ENCODE measurements at places on chromosomes 4 and X.

DNA sequence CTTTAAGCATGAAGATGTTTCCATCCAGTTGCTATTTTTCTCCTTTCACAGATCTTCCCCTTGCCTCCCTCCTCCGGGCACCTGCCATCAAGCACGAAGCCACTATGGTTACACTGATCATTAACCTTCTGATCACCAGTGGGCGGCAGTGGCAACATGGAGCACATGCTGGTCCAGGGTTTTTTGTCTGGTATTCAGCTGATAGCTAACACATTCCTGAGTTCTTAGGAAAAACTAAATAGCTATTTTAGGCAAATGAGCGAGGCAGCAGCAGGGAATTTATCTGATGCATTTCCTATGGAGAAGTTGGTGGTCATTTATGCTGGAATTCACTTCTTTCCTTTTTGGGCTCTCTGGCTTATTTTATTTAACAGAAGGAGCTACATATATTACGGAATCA is 22.9 kb downstream of the SHISA3 start:
- no peak overlapping the region for H3K27ac ChIP-seq
- no peaks in the 10 kb centered on the region for H3K27me3 ChIP-seq
- H3K4me1 ChIP-seq, result no peaks in the 10 kb centered on the region
- H3K36me3 ChIP-seq, result peaks cover 70% of the 10 kb centered on the region
- DNase-seq, result no peak
- no peak overlapping the region for H3K4me3 ChIP-seq

- no peak overlapping the region for H3K27ac ChIP-seq
- no peaks in the 10 kb centered on the region for H3K4me1 ChIP-seq
- H3K4me3 ChIP-seq, result no peak overlapping the region
- H3K27me3 ChIP-seq, result no peaks in the 10 kb centered on the region
These were observed 153.5 kb downstream of the KCNIP4 start for GRCh38 chr4:21795091-21795490.

GRCh38 chr4:186217733-186218293 is 9.5 kb upstream of the KLKB1 start:
- H3K27ac ChIP-seq, result no peak overlapping the region
- no peaks in the 10 kb centered on the region for H3K27me3 ChIP-seq
- no peak overlapping the region for H3K4me3 ChIP-seq
- DNase-seq, result no peak

- DNase-seq, result no peak
- no peak overlapping the region for H3K27ac ChIP-seq
- no peaks in the 10 kb centered on the region for H3K36me3 ChIP-seq
- no peaks in the 10 kb centered on the region for H3K4me1 ChIP-seq
These were observed 124.4 kb downstream of the TBX22 start for GRCh38 chrX:80138938-80139337.

DNA sequence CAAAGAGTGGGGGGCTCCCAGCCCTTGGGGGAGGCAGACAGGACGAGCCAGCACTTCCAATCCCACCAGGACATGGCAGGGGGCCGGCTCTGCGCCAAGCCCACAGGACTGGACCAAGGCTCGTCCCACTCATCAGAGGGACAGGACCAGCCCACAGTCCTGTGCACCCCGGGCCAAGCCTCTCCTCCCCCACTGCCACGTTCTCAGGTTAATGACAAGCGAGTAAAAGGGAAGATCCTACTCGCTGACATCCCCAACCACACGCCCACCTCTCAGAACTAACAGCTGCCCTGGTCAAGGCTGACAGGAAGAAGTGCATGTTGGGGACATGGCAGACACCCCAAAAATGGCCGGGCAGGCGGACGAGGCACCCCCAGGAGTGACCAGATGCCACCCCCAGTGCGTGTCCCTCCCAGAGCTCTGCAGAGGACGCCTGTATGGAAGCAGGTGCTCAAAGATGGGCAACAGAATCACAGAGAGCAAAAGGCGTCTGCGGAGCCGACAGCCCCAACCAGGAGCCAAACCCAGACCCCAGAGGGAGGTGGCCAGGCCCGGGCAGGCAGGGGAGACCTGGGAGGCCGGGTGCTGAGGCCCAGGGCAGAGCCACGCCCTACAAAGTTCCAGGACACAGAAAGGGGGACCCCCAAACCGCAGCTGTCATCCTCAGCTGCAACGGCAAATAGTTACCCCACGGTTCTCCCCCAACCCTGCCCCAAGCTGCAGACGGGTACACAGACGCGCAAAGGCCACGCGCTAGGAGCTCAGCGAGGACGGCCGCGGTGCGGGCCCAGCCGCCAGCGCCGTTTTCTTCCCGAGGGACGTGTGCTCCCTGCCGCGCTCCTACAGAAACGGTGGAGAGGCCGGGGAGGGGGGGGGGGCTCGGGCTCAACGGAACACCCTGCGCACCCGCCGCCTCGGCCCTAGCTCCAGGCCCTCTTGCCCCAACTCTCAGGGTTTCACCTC is 1.7 kb downstream of the CTBP1 start:
- peaks cover 74% of the 10 kb centered on the region for H3K4me1 ChIP-seq
- no peaks in the 10 kb centered on the region for H3K27me3 ChIP-seq
- H3K36me3 ChIP-seq, result peaks cover 5% of the 10 kb centered on the region
- peak overlapping the region; percentile 95 for H3K4me3 ChIP-seq
- DNase-seq, result peak; percentile 50

- DNase-seq, result no peak
- H3K27me3 ChIP-seq, result no peaks in the 10 kb centered on the region
- H3K27ac ChIP-seq, result no peak overlapping the region
- no peaks in the 10 kb centered on the region for H3K36me3 ChIP-seq
- H3K4me1 ChIP-seq, result peaks cover 9% of the 10 kb centered on the region
- H3K4me3 ChIP-seq, result no peak overlapping the region
These were observed 65.5 kb upstream of the TRIM2 start for GRCh38 chr4:153138736-153139135.

GRCh38 chrX:34880656-34881055 is 61.9 kb upstream of the FAM47B start:
- H3K36me3 ChIP-seq, result no peaks in the 10 kb centered on the region
- no peak overlapping the region for H3K27ac ChIP-seq
- DNase-seq, result no peak
- H3K4me1 ChIP-seq, result no peaks in the 10 kb centered on the region
- no peaks in the 10 kb centered on the region for H3K27me3 ChIP-seq
- H3K4me3 ChIP-seq, result no peak overlapping the region

- DNase-seq, result no peak
- no peaks in the 10 kb centered on the region for H3K4me1 ChIP-seq
- no peaks in the 10 kb centered on the region for H3K36me3 ChIP-seq
- peak overlapping the region; percentile 18 for H3K27ac ChIP-seq
- no peaks in the 10 kb centered on the region for H3K27me3 ChIP-seq
These were observed 103.3 kb upstream of the TLR3 start for GRCh38 chr4:185965426-185966384.

GRCh38 chr4:92406488-92406887 is 102.7 kb downstream of the GRID2 start:
- no peaks in the 10 kb centered on the region for H3K4me1 ChIP-seq
- no peak overlapping the region for H3K27ac ChIP-seq
- H3K36me3 ChIP-seq, result no peaks in the 10 kb centered on the region
- DNase-seq, result no peak

DNA sequence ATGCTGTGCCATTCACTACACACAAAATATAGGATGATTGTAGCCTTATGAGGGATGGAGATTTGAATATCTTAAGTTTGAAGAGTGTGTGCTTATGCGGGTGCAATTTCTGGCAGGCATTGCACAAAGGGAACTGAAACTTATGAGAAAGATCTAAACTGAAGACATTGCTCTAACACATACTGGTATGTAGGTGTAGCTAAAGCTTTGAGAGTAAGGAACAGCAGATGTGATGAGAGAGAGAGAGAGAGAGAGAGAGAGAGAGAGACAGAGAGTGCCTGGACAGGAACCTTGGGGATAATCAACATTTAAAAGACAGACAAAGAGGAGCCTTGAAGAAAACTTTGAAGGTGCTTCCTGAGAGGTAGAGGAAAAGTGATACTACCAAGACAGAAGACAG is 379.7 kb downstream of the SPRY1 start:
- no peak overlapping the region for H3K4me3 ChIP-seq
- no peak overlapping the region for H3K27ac ChIP-seq
- DNase-seq, result no peak
- no peaks in the 10 kb centered on the region for H3K36me3 ChIP-seq
- H3K27me3 ChIP-seq, result no peaks in the 10 kb centered on the region

DNA sequence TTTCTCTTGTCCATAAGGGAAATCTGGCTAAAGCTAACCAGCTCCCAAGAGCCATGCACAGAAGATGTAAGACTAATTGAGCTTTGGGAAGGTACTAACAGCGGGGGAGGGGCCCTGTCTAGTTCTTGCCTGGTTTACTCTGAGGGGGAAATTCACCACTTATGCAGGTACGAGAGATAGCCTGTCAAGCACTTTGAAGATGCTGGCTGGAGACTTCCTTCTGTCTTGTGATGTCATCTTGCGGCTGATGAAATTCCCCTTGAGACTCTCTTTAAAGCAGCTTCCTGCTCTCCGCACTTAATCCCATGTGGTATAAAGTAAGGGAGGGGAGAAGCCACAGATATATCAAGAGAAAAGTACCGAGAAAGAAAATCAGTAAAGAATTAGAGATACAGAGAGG is 345.3 kb downstream of the MAPK10 start:
- no peak for DNase-seq
- no peaks in the 10 kb centered on the region for H3K27me3 ChIP-seq
- no peaks in the 10 kb centered on the region for H3K4me1 ChIP-seq
- no peak overlapping the region for H3K27ac ChIP-seq
- H3K36me3 ChIP-seq, result no peaks in the 10 kb centered on the region
- H3K4me3 ChIP-seq, result no peak overlapping the region

- no peak overlapping the region for H3K4me3 ChIP-seq
- H3K27ac ChIP-seq, result no peak overlapping the region
- no peaks in the 10 kb centered on the region for H3K27me3 ChIP-seq
- DNase-seq, result no peak
- no peaks in the 10 kb centered on the region for H3K4me1 ChIP-seq
These were observed 43.1 kb downstream of the SRPX2 start for GRCh38 chrX:100687128-100687527.

DNA sequence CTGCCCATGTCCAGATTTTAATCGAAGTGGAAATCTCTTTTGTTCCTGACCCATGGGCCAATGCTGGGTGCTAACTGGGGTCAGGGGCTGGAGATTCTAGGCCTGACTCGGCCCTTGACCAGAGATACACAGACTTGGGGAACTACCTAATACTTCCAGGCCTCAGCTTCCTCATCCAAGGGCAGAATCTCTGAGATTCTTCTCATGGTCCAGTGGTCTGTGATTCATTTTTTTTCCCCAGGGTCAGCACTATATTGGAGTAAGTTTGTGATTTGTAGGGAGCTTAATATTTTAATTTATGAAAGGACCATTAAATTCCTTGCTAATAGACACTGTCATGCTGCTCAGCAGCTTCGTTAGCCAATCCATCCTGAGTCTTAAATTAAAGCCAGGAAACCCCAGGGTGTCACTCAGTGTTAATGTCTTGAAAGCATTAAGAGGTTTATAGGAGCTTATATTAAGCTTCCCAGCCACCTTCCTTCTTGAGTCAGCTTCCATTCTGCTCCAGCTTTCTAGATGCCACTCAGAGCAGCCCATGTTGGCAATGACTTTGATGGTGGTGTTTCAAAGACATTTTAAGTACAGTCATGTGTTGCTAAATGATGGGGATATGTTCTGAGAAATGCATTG is 27.0 kb upstream of the PROM1 start:
- H3K4me1 ChIP-seq, result no peaks in the 10 kb centered on the region
- H3K36me3 ChIP-seq, result no peaks in the 10 kb centered on the region
- H3K4me3 ChIP-seq, result no peak overlapping the region
- H3K27ac ChIP-seq, result no peak overlapping the region
- no peaks in the 10 kb centered on the region for H3K27me3 ChIP-seq

DNA sequence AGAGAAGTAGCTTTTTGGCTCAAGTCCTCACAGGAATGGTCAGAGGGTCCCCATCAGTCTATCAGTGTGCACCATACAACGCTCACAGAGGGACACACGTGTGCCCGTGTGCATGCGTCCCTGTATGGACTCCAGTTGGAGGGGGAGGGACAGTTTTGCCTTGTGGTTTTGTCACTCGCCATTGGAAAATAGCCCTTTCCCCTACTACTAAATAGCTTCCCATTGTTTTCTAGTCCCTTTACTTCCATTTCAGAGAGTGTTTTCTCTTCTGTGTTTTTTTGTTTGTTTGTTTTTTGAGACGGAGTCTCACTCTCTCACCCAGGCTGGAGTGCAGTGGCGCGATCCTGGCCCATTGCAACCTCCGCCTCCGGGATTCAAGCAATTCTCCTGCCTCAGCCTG is 34.9 kb downstream of the WDR13 start:
- H3K27me3 ChIP-seq, result no peaks in the 10 kb centered on the region
- DNase-seq, result no peak
- H3K27ac ChIP-seq, result no peak overlapping the region
- H3K36me3 ChIP-seq, result no peaks in the 10 kb centered on the region

- peak; percentile 67 for DNase-seq
- H3K27me3 ChIP-seq, result no peaks in the 10 kb centered on the region
- no peaks in the 10 kb centered on the region for H3K36me3 ChIP-seq
- no peak overlapping the region for H3K4me3 ChIP-seq
These were observed 160.9 kb downstream of the SMIM20 start for GRCh38 chr4:26074712-26075430.

DNA sequence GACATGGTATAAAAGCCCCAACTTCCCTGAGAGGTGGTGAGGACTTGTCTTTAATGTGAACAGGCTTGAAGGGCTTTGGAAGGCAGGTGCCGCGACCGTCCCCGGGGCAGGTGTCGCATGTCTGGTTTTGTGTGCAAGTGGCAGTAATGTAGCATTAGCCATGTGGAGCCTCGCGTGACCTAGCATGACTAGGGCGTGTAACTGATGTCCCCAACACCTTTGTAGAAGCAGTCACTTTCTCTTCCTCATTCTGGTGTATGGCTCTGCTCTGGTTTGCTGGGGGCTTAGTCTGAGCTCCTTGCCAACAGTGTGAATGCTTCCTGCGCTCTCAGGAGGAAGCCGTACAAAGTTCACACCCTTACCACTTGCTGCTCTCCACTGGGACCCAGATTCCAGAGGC is 145.7 kb downstream of the AMMECR1 start:
- H3K27ac ChIP-seq, result no peak overlapping the region
- H3K4me1 ChIP-seq, result no peaks in the 10 kb centered on the region
- no peak for DNase-seq
- H3K4me3 ChIP-seq, result no peak overlapping the region
- H3K27me3 ChIP-seq, result no peaks in the 10 kb centered on the region

- H3K4me1 ChIP-seq, result peaks cover 3% of the 10 kb centered on the region
- H3K27me3 ChIP-seq, result no peaks in the 10 kb centered on the region
- no peaks in the 10 kb centered on the region for H3K36me3 ChIP-seq
- no peak overlapping the region for H3K27ac ChIP-seq
- H3K4me3 ChIP-seq, result peak overlapping the region; percentile 47
These were observed 14.7 kb upstream of the KLHL8 start for GRCh38 chr4:87235020-87235671.

- no peak overlapping the region for H3K4me3 ChIP-seq
- no peaks in the 10 kb centered on the region for H3K27me3 ChIP-seq
- no peak overlapping the region for H3K27ac ChIP-seq
- DNase-seq, result no peak
- H3K4me1 ChIP-seq, result no peaks in the 10 kb centered on the region
These were observed 309.8 kb upstream of the GALNT7 start for GRCh38 chr4:172858731-172859230.

Data from lower lobe of right lung (tissue), 2 donors.